ENCODE measurements at places on chromosomes 2 and 18.

GRCh38 chr18:42893977-42894376 lies 221.5 kb downstream of the RIT2 start:
- DNase-seq = no peak

DNA sequence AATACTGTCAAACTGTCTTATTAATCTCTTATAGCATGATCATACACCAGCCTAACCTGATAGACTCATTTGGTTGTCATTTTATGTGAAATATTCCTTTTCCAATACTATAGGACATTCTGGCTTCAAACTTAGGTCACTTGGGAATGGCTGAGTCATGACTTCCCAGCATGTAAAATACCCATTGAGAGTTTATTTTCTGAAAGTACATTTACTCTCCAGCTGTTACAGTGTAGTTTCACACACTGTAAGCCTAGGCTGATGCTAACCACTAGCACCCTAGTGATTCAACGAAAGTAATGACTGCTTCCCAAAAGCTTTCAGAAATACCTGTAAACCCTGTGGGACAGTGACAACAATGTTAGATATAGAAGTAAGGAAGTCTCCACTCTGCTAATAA lies 93.8 kb downstream of the FIGN start:
- no peak for DNase-seq

- DNase-seq = no peak
Measured at GRCh38 chr2:181356526-181357130, 100.6 kb upstream of the ITGA4 start.

DNA sequence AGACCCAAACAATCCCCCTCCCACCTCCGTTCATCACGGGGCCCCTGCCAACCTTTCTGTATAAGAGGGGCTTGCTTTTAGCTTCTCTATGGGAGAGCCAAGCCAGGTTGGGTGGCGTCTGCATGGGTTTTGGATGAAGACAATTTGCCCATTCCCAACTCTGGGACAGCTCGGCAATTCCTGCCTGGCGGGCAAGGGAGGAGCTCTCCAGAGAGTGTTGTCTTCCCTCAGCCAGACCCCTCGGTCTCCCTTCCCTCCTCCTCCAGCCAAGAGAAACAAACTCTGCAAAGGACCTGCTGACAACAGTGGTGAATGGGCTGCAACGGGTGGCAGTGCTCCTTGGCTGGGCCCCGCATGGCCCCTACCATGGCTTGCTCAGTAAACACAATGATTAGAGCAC lies 267.2 kb upstream of the HDAC4 start:
- no peak for DNase-seq

GRCh38 chr18:74395648-74396154 lies 61.4 kb downstream of the DIPK1C start:
- no peak for DNase-seq

GRCh38 chr2:144152817-144153271 lies 367.1 kb downstream of the ZEB2 start:
- no peak for DNase-seq

GRCh38 chr2:191635333-191636234 lies 42.4 kb upstream of the NABP1 start:
- DNase-seq = no peak

- no peak for DNase-seq
Measured at GRCh38 chr2:207015901-207016300, 76.6 kb downstream of the CPO start.

DNA sequence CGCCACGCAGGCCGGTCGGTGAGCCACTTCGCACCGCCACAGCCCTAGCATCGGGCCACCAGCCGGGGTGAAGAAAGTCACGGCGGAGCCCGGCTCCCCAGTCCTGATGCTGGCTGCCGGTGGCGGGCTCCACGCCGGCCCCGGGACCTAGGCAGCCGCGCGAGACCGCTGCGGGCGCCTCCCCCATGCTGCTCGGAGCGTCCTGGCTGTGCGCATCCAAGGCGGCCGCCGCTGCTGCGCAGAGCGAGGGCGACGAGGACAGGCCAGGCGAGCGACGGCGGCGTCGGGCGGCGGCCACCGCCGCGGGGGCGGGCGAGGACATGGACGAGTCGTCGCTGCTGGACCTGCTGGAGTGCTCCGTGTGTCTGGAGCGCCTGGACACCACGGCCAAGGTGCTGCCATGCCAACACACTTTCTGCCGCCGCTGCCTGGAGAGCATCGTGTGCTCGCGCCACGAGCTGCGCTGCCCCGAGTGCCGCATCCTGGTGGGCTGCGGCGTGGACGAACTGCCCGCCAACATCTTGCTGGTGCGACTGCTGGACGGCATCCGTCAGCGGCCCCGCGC lies 433 bp downstream of the SH3RF3 start:
- no peak for DNase-seq

DNA sequence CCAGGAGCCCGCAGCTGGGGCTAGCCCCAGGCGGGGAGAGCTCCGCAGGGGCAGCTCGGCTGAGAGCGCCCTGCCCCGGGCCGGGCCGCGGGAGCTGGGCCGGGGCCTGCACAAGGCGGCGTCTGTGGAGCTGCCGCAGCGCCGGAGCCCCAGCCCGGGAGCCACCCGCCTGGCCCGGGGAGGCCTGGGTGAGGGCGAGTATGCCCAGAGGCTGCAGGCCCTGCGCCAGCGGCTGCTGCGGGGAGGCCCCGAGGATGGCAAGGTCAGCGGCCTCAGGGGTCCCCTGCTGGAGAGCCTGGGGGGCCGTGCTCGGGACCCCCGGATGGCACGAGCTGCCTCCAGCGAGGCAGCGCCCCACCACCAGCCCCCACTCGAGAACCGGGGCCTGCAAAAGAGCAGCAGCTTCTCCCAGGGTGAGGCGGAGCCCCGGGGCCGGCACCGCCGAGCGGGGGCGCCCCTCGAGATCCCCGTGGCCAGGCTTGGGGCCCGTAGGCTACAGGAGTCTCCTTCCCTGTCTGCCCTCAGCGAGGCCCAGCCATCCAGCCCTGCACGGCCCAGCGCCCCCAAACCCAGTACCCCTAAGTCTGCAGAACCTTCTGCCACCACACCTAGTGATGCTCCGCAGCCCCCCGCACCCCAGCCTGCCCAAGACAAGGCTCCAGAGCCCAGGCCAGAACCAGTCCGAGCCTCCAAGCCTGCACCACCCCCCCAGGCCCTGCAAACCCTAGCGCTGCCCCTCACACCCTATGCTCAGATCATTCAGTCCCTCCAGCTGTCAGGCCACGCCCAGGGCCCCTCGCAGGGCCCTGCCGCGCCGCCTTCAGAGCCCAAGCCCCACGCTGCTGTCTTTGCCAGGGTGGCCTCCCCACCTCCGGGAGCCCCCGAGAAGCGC lies 15.0 kb upstream of the GMPPA start:
- peak; percentile 69 for DNase-seq

Data from tongue (tissue), 3 donors.